ENCODE measurements at places on chromosomes 3 and 15. TPM values are rescaled to one million over a fixed set of nuclear protein-coding genes. Genes with fewer than 3 reads are reported as not detected.

LRTM1 gene
- total RNA-seq: not detected

- no peak for DNase-seq
Measured at GRCh38 chr15:67142092-67142766, 76.8 kb downstream of the SMAD3 start.

ILDR1 gene
- total RNA-seq: 2.9 TPM

DNA sequence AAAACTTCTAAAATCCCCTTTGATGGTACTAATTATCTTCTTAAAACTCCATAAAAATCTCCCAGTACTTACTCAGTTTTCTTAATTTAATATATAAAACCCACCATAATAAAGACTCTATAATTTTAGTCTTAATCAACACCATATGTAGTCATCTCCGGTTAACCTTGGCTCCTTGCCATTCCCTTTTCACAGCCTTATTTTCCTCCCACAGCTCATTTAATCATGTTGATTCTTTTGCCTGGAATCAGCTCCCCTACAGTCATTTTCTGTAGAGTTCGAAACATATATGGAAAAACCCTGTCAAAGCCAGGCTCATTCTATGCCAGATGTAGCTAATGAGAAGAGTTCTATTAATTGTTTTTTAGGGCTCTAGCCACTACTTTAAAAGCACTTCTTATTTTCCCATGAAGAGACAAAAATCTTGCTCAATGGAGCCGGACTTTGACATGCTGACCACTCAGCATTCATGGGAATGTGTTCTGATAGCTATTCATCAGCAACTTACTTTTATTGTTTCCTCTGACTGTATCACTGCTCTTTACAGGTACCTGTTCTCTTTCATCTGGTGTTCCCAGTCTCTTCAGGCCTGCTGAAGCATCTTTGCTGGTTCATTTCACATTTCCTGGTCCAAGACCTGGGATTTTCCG, 573.4 kb downstream of the NAALADL2 start:
- DNase-seq: no peak

GRCh38 chr3:130341388-130341787, 4.1 kb upstream of the COL6A5 start:
- DNase-seq: no peak

TGM5 gene
- total RNA-seq: not detected

TM4SF4 gene
- total RNA-seq: 0.91 TPM

THPO gene
- not detected for total RNA-seq

- DNase-seq: no peak
Measured at GRCh38 chr3:186979852-186980251, 49.5 kb downstream of the ST6GAL1 start.

- DNase-seq: no peak
Measured at GRCh38 chr15:88902221-88902835, 7.0 kb upstream of the HAPLN3 start.

DNA sequence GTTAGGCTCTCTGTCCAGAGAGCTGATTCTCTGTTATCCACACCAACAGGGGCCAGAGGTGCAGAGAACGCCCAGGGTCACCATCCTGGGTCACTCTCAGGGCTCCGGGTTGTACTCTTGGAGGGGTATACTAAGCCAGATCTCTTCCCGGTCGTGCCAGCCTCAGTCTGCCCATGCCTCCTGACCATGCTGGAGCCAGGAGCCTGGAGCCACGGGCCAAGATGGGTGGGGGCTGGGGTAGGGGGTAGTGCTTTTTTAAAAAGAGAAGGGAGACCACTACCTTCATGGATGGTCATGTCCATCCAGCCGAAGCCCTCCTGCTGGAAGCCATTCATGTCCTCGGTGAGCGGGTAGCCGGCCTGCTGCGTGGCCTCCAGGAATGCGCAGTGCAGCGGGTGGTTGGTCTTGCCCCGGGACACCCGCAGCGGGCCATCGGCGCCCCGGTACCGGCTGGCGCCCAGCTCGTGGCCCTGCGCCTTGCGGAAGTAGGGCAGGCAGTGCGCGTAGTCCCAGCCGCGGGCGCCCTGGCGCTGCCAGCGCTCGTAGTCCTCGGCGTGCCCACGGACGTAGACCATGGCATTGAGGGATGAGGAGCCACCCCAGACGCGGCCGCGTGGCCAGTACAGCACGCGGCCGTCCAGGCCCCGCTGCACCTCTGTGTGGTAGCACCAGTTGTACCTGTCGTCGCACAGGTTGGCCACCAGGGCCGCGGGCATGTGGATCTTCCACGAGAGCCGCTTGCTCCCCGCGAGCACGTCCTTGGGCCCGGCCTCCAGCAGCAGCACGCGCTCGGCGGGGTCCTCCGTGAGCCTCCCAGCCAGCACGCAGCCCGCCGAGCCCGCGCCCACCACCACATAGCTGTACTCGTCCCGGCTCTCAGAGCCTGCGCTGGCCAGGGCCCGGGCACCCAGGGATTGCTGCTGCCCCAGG, 22.9 kb downstream of the CHDH start:
- no peak for DNase-seq

SIDT1 gene
- not detected for total RNA-seq

VGLL3 gene
- total RNA-seq: 0.10 TPM

DNA sequence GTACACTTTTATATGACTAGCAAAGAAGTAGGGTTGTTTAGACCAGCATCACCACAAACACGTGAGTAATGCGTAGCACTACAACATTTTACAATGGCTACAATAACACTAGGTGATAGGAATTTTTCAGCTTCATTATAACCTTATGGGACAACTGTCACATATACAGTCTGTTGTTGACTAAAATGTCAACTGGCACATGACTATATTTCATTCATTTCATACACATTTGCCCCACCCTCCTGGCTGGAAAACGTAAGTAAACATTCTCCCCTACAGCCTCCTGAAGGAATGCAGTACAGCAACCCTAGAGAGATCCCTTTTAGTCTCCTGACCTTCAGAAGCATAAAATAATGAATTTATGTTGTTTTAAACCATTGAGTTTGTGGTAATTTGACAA, 16.2 kb downstream of the RIOX2 start:
- no peak for DNase-seq

DNA sequence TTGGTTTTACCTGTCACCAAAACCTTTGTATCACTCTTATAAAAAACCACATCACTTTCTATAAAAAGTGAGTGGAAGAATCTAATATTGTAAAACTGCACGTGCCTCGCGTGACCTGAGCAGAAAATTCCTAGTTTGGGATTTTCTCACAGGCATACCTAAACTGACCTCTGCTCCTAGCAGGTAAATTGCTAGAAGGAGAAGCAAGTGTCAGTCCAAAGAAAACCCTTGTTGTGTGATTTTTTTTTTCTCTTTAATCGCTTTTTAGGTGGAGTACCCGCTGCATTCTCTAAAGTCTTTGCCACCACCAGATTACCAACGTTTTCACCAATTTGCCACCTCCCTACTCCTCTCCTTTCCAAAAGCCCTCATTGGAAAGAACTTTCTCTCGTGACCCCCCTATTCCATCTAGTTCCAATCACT, 534 bp upstream of the UBE2E1 start:
- DNase-seq: no peak

TIGIT gene
- 0.07 TPM for total RNA-seq

LRRIQ4 gene
- not detected for total RNA-seq

P3H2 gene
- 0.76 TPM for total RNA-seq
